Right cardiac atrium (tissue), 5 donors: ENCODE measurements at places on chromosomes 1 and 21. TPM values are rescaled to one million over a fixed set of nuclear protein-coding genes. Genes with fewer than 3 reads are reported as not detected.

DNA sequence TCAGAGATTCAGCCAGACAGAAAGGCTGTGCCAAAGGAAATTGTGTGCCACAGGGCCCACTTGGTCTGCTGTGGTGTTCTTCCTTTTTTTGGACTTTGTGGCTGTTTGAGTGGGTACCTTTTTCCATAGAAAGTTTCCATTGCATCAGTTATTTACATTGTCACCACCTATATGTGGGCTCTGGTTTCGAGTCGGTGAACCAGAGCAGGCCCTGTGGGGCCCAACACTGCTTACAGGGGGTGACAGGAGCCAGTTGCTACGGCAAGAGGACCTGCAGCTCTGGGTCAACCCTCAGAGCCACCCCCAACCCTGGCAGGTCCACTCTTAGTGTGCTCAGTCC, 157.0 kb upstream of the EDN2 start:
- no peak for DNase-seq

GRCh38 chr21:43613755-43614638, 45.3 kb downstream of the HSF2BP start:
- DNase-seq: no peak

PALMD gene
- 78.9 TPM for total RNA-seq

- DNase-seq: no peak
Measured at GRCh38 chr1:210800756-210801155, 333.2 kb downstream of the KCNH1 start.

GRCh38 chr1:2587071-2587859, 688 bp downstream of the PRXL2B start:
- DNase-seq: no peak

GRCh38 chr1:59752556-59753414, 62.0 kb upstream of the HOOK1 start:
- DNase-seq: no peak

GNPAT gene
- 51.3 TPM for total RNA-seq

- DNase-seq: no peak
Measured at GRCh38 chr1:58621391-58621790, 44.3 kb upstream of the TACSTD2 start.

- DNase-seq: no peak
Measured at GRCh38 chr1:28045777-28046176, 42.6 kb downstream of the EYA3 start.
